CD4-positive, alpha-beta T cell treated with Interleukin-4 for 4 hours (primary cell): ENCODE measurements at places on chromosomes 2 and 18.

- DNase-seq: no peak
These were observed 53.0 kb downstream of the LYPD6 start for GRCh38 chr2:149383340-149383739.

DNA sequence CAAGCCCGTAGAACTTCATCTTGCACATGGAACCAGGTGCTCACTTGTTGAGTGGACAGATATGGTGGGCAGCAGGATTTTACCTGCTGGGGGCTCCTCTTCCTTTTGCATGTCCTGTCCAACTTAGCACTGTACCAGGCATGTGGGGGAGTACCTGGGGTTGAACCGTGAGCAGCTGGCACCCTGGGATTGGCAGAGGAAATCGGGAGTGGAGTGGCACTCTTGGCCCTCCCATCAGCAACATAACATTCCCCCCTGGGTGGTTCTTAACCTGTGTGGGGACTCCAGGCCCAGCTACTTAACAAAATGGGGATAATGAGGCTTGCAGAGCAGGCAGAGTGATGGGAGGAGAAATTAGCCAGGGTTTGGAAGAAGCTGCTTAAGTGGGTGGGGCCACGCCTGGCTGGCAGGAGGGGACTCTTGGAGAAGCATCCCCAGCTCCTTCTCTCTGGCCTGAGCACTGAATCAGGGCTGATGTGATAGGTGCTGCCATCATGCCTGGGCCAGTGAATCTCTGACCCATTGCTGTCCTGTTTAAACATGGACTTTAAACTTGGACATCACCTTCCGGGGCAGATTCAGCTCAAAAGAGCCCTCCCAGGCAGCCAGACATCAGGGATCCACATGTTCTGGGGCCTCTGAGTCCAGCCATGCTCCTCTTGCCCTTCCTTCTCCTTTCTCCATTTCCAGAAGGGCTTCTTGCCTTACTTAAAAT is 15.5 kb downstream of the FOSL2 start:
- DNase-seq: no peak

- no peak for DNase-seq
These were observed 460.8 kb upstream of the HS6ST1 start for GRCh38 chr2:128779301-128780095.

DNA sequence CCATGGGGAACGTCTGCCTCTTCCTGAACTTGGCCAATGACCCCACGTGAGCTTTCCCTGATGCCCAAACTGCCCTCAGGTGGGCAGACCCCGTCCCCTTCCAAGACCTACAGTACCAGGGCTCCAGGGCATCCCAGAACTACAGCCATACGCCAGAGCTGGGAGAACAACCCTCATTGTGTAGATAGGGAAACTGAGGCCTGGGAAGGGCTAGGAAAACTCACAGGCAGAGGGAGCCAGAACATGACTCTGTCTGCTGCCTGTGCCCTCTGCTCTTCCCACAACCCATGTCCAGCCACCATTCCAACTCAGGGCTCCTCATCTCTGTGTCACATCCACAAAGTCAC is 16.8 kb upstream of the ANKRD53 start:
- no peak for DNase-seq

GRCh38 chr18:5462227-5462626 is 81.6 kb downstream of the EPB41L3 start:
- no peak for DNase-seq

DNA sequence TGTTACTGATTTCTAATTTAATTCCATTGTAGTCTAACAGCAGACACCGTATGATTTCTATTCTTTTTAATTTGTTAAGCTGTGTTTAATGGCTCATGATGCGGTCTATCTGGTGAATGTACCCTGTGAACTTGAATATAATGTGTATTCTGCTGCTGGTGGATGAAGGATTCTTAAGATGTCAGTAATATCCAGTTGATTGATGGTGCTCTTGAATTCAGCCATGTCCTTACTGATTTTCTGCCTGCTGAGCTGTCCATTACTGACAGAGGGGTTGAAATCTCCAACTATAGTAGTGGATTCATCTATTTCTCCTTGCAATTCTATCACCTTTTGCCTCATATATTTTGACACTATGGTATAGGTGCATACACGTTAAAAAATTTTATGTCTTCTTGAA is 373.3 kb upstream of the RAB12 start:
- no peak for DNase-seq

DNA sequence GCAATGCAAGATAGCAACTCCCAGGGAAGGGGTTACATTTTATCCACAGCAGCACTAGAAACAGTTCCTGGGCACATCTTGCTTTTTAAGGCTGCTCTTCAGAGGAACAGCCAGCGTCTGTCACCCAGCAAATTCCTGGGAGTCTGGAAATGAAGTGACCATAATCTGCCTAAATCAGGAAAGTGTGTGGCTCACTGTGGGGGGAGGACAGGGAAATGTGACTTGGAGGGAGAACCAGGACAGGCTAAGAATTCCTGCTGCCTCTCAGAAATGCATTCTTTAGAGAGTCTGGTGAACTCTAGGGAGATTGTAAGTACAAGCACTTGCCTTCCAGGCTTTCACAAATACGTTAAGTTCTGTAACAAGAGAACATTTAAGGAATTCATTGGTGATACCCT is 364.3 kb upstream of the SPHKAP start:
- no peak for DNase-seq

- no peak for DNase-seq
These were observed 391.3 kb upstream of the GYPC start for GRCh38 chr2:126264625-126265024.

- DNase-seq: no peak
These were observed 5.5 kb downstream of the COL6A3 start for GRCh38 chr2:237408335-237409000.

DNA sequence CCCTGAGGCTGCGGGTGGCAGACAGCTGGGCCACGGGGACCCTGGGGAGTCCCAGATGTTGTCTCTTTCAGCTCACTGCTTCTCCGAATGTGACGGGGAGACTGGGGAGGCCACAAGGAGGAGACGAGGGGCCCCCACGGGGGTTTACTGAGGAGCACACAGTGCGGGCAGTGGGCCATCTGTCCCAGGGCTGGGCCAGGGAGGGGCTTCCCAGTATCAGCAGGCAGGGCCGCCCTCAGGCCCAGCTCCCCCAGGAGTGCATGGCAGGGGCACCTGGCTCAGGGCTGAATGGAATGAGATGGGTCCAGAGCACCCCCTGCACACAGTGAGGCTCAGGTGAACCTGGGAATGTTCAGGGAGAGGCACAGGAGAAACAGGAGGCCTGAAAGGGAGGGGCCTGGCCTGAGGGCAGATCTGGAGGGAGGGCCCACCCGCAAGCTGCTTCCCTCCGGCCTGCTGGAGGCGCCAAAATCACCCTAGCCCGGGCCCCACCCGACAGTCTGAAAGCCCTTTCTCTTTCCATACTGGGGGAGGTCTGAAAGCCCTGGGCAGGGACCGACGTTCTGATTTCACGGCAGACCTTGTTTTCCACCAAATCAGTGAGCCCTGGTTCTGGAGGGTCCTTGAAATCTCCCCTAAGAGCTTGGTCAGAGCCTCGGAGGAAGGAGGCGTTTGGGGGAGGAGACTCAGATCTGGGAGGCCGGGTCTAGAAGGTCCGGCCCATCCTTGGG is 35.5 kb upstream of the PTMA start:
- no peak for DNase-seq

GRCh38 chr2:110167326-110168000 is 37.4 kb downstream of the NPHP1 start:
- no peak for DNase-seq

- no peak for DNase-seq
These were observed 36.2 kb upstream of the TMEFF2 start for GRCh38 chr2:192230889-192231453.
